ENCODE measurements at places on chromosomes 16 and 17.

- ATAC-seq = no peak
Measured at GRCh38 chr16:31371008-31371407, 16.0 kb downstream of the ITGAX start.

DNA sequence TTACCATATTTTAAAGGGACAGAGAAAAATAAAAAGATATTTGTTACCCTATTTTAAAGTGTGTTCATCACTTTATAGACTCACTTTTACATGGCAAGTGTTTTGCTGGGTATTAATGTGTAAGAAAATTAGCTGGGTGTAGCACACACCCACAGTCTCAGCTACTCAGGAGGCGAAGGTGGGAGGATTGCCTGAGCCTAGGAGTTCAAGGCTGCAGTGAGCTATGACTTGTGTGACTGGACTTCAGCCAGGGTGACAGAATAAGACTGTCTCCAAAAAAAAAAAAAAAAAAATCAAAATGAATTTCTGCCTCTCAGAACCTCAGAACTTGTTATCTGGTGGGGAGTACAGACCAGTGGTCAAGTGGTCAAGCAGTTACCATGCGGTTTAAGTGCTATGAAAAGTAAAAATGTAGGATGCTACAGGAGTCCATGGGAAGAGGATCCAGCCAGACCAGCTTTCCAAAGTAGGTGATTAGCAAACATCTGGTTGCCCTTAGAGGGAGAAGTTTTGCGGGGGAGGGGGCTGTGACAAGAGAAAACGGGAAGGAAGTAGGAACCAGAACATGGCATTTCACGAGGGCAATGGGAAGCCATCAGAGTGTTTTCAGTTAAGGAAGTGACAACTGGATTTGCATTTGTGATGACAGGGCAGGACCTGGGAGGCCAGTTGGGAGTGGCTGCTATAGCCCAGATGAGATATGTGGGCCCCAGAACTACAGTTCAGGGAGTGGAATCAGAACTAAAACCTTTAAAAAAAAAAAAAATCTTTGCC is 13.9 kb downstream of the CNEP1R1 start:
- peak; percentile 55 for ATAC-seq

GRCh38 chr16:7452090-7452489 is 119.4 kb downstream of the RBFOX1 start:
- ATAC-seq = no peak

GRCh38 chr16:30028438-30029076 is 2.5 kb downstream of the TLCD3B start:
- ATAC-seq = no peak

- ATAC-seq = no peak
Measured at GRCh38 chr16:17230932-17231581, 239.7 kb downstream of the XYLT1 start.

- no peak for ATAC-seq
Measured at GRCh38 chr17:63125987-63126386, 160.0 kb downstream of the TANC2 start.

DNA sequence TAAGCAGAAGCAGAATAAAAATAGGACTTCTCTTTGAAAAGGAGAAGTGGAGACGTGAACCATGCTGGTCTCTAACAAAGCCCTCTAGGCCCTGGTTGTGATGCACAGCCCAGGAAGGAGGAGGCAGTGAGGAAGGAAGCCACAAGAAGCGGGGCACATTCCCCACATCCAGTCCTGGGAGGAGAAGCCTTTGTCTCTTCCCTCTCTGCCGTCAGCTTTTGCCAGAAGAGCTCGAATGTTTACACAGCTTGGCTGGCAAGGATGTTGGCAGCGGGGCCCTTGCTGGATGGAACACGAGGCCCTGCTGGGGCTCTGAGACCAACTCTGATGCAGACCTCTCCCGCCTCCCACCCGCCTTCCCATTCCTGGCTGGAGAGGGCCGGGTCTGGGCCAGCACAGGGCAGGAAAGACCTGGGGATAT is 91.3 kb downstream of the MAF start:
- ATAC-seq = peak; percentile 59

DNA sequence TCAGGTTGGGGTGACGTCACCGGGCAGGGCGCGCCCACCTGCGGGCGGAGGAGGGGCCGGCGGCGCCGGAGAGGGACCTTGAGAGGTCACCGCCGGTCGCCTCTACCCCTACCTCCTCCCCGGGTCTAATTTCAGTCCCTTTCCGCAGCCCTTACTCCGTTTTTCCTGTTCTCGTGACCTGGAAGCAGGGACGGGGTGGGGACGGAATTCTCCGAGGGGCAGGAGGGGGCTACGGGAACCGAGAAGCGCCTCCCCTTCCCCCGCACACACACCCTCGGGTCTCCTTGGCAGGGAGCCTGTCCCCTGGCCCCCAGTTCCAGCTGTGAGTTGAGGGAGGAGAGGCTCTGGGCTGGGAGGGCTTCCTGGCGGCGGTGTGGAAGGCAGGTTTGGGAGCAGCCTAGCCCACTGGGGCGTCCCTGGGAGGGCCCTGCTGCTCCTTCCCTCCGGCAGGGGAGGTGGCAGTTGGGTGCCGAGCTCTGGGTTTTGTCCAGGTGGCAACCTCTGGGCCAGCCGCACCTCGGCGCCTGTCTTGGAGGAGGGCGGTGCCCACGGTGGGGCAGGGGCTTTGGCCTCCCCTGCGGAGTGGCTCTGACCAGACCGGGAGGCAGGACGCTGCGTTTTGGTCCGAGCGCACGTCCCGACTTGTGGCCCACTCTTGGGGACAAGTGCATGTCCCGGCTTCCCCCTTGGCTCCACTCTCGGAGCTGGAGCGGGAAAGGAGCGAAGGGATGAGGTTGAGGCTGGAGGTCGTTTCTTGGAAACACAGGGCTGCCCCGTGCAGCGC is 773 bp downstream of the SYNGR3 start:
- ATAC-seq = no peak
